Activated CD4-positive, CD25-positive, alpha-beta regulatory T cell (primary cell): ENCODE measurements at places on chromosomes 3 and 15.

DNA sequence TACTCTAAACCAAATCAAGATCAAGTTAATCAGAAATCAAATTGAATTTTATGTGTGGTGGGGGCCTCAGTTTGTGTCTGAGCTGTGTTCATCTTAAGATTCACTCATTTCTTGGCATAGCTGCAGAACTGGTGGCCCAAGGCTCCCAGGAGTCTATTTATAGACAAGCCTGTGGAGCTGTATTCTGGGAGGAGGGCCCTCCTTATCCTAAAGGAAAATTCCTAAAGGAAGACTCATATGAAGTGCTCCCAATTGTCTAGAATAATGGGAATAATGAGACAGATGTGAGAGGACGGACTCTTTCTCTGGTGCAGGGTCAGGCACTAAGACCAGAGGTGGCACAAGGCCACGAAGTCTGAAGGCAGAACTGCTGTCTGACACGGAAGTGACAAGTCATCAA is 38.9 kb downstream of the C3orf85 start:
- no peak for DNase-seq

DNA sequence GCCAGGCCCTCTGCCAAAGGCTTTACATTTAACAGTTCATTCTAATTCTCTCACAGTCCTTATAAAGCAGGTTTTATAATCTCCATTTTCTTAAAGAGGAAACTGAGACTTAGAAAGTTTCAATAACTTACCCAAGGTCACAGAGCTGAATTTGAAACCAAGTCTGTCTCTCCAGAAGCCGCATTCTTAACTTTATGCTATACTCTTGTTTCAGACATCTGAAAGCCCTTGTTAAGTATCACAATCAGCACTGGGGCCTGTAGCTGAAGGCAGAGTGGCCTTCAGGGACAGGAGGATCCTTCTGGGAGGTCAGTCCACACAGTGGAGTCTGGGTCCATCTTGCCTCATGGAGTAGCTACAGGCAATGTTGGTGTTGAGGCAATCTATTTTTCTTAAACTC is 27.9 kb downstream of the LRRN1 start:
- no peak for DNase-seq

DNA sequence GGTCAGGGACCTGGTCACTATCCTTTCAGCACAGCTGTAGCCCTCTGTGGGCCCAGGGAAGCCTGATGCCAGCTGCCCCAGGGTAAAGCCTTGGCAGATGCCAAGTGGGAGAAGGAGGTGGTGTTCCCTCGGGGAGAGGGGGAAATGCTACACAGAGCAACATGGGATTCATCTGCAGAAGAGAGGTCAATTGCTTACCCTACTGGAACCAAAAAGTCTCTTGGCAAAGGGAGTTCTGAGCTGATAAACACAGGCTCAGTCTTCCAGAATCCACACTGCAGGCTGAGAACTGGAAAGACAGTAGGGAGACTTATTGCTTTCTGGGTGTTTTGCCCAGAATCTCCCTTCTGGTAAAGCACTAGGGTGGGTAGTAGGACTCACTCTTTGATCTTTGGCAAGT is 100.1 kb upstream of the NEO1 start:
- DNase-seq, result no peak

GRCh38 chr15:73654659-73655058 is 21.5 kb upstream of the NPTN start:
- no peak for DNase-seq

- no peak for DNase-seq
These were observed 19.6 kb downstream of the PLXNA1 start for GRCh38 chr3:127002195-127003174.

GRCh38 chr15:35244227-35244626 is 159.1 kb upstream of the NANOGP8 start:
- no peak for DNase-seq

DNA sequence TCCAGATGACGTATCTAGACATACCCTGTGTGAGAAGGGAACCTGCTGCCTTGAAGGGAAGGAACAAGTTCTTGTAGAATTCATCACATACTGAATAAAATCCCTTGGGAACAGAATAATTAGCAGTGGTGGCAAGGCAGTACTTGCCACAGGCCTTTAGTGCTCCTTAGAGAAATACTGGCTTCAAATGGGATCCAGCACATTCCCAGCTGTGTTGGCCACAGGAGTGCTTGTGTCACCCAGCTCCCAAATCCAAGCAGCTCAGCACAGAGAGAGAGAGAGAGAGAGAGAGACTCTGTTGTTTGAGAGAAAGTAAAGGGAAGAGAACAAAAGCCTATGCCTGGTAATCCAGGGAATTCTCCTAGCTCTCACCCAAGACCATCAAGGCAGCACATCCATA is 969.0 kb upstream of the ALCAM start:
- no peak for DNase-seq

- DNase-seq, result no peak
These were observed 6.7 kb upstream of the DNAJA4 start for GRCh38 chr15:78257681-78258080.
